Natural killer cell treated with Interleukin-12 subunit alpha and Interleukin-12 subunit beta and Interleukin-15 and Interleukin-18, amount 100 ng/mL, for 72 hours (primary cell): ENCODE measurements at places on chromosomes 1 and 21. TPM values are rescaled to one million over a fixed set of nuclear protein-coding genes. Genes with fewer than 3 reads are reported as not detected.

The B3GALT5 gene
- not detected for total RNA-seq

DNA sequence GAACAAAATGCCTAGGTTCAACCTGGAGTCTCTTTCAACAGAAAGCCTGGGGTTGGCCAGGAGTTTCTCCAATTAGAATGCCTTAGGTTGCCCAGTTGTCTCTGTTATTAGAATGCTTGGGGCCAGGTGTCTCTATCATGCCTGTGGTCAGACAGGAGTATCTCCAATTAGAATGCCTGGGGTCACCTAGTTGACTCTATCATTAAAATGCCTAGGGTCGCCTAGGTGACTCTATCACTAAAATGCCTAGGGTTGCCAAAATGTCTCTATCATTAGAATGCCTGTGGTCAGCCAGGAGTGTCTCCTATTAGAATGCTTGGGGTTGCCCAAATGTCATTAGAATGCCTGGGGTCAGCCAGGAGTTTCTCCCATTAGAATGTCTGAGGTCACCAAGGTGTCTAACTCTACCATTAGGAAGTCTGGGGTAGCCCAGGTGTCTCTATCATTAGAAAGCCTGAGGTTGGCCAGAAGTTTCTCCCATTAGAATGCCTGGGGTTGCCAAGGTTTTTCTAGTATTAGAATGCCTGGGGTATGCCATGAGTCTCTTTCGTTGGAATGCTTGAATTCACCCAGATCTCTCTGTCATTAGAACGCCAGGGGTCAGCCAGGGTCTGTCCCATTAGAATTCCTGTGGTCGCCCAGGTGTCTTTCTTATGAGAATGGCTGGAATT lies 57.9 kb downstream of the RNF187 start:
- DNase-seq = no peak

The ADGRB2 gene
- 1.2 TPM for total RNA-seq

DNA sequence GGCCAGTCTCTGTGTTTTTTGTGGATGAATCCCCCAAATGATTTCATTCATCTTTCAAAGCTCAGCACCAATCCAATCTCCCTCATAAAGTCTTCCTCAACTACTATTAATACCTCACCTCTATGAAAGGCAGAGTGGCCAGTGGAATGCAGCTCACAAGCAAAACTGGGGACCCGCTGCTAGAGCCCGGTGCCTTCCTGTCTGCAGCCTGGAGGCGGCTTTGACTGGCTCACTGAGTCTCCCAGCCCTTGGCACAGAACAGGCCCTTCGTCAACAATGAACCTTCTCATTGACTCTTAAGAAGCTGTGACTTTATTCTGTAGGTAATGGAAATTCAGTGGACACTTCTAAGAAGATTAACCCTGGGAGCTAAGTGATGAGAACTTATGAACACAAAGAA lies 86.8 kb upstream of the RAB4A start:
- no peak for DNase-seq

The LRRC38 gene
- not detected for total RNA-seq

DNA sequence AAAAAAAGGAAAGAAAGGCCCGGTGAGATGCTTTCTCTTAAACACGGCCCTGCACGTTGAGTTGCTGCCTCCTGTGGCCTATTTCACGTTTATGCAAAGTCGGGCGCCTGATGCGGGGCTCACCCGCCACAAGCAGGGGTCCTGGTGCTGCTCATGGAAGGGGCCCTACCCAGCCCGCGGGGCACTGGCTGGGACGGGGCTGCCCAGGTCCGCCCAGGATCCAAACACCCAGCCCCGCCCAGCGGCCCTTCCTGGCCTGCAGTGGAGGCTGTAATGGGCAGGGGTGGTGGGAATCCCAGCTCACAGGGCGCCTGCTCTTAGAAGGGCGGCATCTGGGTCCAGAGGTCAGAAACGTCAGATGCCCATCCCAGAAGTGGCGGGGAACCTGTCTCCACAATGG lies 1.6 kb downstream of the COL6A2 start:
- DNase-seq = no peak

DNA sequence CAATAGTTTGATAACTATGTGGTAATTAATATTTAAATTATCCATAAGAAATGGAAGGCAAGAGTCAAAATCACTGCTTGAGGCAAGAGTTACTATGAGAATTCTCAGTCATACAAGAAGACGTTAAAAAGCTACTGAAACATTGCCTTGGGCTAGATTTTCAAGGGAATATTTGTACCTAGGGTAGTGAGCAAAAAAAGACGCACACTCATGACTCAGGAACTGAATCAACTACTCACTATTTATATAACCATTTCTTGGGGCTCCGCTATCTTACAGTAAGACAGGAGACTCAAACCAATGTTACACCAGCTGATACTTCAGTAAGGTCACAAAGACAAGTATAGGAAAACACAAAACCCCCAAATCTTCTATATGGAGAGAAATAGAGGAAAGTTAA lies 151.5 kb upstream of the RNPC3 start:
- no peak for DNase-seq

The CHODL gene
- not detected for total RNA-seq

The CXADR gene
- total RNA-seq = not detected
